ENCODE measurements at places on chromosomes 7 and 10. TPM values are rescaled to one million over a fixed set of nuclear protein-coding genes. Genes with fewer than 3 reads are reported as not detected.

- DNase-seq, result no peak
These were observed 179.5 kb downstream of the ADAM12 start for GRCh38 chr10:126208726-126209302.

DNA sequence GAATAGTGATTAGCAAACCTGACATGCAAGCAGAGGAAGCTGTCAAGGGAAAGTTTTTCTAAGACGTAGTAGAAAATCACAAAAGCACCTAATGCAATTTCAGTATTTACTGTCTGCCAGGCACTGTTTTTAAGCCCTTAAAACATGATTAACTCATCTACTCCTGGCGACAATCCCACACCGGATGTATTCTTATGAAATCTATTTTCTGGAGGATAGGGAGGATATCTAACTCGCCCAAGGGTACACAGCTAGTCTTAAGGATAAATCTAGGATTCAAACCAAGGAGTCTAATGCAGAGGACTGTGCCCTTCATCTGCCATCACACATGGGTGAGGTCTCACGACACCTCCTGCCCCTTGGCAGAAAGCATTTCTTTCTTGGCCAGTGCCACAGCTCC is 47.8 kb upstream of the FIGNL1 start:
- no peak for DNase-seq

DNA sequence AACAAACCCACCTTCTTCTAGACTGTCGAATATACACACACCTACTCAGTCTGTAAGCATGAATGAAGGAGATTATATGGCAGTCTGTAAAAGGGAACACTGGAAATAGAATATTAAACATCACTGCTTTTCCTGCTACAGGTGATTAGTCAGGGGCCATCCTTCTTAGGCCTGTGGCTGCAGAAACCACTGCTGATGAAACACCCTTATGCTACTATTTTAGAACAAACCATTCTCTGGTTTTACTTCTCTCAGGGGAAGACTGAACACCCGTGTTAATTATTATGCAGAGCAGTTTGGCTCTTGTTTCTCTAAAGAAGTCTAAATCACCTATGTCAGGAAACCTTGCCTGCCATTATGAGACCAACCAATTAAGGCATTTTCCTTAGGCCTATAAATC is 351.1 kb upstream of the KLF6 start:
- no peak for DNase-seq

- no peak for DNase-seq
These were observed 34.4 kb upstream of the PNLIP start for GRCh38 chr10:116511365-116511764.

GRCh38 chr10:128540128-128540762 is 414.0 kb upstream of the MKI67 start:
- no peak for DNase-seq

DNA sequence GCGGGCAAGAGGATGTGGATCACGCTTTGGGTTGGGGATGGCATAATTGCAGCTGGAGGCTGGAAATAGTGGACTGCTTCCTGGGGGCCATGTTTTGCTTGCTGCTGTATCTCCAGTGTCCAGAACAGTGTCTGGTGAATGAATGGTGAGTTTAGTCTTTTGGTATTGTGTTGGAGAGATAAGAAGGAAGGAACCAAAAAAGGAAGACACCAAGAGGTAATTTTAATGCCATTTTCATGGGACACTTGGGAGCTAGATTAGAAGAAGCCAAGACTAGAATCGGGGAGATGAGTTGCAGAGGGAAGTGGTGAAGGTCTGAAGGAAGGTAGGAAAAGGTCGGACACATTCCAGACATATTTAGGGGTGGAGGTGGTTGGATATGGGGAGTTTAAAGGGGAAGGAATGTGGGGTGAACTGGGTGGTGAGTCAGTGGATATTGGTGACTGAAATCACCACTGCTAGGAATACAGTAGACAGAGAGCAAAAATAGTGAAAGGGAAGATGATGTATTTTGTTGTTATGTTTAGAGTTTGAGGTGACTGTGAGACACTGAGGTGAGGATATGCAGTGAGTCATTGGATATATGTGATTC is 76.7 kb downstream of the CCNY start:
- DNase-seq, result no peak

DNA sequence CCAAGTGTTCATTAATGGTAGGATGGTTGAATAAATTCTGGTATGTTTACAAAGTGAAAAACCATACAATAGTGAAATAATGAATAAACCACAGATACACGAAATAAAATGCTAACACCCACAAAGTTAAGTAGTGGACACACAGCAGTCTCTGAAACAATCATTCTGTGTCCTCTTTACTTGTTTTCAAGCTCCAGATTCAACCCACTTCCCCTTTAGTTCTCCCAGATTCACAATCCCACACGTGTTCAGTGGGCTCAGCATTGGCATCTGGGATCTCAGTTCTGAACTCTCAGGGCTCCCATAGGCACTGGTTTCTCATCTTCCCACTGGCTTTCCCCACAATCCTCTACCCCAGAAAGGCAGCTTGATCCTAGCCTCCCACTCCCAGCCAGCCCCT is 44.9 kb downstream of the SEM1 start:
- no peak for DNase-seq

DNA sequence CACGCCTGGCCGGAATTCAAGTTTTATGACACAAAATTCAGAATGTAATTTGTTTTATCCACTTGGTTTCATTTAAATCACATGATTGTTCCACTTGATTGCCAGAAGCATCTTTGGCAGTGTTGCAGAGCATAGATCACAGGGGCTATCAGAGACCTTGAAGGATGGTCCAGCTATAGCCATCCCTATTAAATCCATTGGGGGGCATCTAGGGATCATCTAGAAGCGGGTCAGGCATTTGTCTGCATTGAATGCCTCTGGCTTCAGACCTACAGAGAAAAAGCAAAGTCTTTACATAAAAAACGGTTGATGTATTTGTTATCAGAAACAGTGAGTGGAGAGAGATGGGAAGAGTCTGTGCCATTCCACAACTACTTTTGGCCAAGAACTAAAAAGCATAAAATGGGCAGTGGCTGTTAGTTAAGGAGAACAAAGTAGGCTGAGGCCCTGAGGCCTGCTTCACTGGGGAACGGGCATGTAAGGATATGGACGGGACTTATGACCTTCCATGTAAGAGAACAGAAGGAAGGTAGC is 146.3 kb downstream of the NXPH1 start:
- DNase-seq, result no peak

DNA sequence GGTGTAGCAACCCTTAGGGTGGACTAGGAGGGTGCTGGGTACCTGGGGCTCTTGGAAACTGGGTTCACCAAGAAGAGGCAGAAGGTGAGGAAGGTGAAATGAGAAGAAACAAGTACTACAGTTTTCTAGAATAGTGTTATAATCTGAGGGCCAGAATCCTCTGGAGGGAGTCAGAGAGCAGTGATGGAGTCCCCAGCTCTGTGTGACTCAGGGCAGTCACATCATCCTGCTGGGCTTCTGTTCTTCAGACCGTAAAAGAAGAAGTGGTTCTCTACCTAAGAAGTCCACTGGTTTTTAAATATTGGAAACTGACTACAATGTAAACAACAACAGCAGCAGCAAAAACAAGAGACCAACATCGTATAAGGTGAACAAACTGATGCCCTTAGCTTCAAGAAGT is 197.3 kb downstream of the PRPF18 start:
- no peak for DNase-seq

DNA sequence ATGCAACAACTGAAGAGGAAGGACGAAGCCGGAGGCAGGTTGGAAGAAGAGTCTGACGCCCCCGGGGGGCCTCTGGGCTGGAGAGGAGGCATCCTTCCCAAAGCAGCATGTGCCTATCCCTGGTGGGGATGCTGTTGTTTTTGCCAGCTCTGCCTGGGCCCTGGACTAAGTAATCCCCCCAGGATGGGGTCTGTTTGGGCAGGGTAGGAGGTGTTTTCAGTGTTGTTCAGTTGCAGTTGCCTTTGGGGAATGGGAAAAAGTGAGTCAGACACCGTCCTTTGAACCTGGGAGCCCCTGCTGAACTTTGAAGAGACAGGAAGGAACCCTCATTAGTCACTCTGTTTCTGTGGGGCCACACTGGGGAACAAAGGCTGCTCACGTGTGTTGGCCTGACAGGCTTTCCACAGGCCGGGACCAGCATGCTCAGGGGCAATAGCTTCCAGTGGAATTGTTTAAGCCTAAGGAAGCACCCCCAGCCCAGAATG is 35.2 kb upstream of the GDF10 start:
- no peak for DNase-seq

GRCh38 chr7:8605221-8605620 is 171.8 kb downstream of the NXPH1 start:
- no peak for DNase-seq

DNA sequence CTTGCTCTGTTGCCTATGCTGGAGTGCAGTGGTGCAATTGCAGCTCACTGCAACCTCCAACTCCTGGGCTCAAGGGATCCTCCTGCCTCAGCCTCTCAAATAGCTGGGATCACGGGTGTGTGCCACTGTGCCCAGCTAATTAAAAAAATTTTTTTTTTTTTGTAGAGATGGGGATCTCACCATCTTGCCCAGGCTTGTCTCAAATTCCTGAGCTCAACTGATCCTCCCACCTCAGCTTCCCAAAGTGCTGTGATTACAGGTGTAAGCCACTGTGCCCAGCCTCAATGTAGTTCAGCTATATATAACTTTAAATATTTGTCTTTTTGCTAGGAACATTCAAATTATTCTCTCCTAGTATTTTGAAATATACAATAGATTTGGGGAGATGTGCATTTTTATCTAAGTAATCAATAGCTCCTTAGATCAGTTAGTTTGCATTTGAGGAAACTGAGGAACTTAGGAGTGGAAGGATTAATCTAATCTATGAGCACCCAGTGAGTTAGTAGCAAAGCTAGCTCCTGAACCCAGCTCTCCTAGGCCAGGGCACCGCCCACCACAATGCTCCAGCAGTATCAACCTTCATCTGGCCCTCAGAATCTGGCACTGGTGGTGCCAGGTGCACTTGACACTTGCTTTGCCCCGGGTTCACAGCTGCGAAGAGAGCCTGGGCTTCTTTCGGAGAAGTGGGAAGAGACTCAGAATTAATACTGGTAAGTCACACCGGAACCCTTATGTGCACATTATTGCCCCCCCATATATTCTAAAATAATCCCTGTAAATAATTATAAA is 5.9 kb upstream of the LRMDA start:
- no peak for DNase-seq

- no peak for DNase-seq
These were observed 120.0 kb upstream of the TCERG1L start for GRCh38 chr10:131431533-131431932.

DNA sequence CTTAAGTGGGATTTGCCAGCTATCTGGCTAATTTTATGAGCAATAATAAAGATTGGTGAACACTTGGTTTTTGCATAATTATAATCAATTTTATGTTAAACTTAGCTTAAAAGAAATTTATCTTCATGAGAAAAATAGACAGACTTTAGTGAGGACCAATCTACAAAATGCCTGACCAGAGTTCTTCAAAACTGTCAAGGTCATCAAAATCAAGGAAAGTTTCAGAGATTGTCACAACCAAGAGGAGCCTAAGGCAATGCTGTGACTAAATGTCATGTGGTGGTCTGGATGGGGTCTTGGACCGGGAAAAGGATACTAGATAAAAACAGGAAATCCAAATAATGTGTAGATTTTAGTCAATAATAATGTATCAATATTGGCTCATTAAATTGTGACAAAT is 17.7 kb upstream of the FAM170B start:
- no peak for DNase-seq

GRCh38 chr10:13711291-13711690 is 124.5 kb downstream of the PRPF18 start:
- no peak for DNase-seq

DNA sequence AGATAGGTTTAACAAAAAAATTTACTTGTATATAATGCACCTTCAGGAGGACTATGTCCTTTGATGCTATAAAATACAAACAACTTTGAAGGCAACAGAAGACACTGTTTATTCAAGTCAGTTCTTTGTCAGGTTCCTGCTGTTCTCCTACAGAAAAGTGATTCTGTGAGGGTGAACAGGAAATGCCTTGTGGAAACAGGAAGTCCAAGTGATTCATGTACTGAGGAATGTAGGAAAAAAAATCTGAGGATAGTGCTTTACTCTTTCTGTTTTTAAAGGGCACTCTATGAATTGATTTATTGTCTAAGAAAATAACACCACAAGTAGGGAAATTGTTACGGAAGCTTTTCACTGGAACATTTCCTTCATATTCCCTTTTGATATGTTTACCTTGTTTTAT is 171.9 kb downstream of the HDAC9 start:
- DNase-seq, result no peak

DNA sequence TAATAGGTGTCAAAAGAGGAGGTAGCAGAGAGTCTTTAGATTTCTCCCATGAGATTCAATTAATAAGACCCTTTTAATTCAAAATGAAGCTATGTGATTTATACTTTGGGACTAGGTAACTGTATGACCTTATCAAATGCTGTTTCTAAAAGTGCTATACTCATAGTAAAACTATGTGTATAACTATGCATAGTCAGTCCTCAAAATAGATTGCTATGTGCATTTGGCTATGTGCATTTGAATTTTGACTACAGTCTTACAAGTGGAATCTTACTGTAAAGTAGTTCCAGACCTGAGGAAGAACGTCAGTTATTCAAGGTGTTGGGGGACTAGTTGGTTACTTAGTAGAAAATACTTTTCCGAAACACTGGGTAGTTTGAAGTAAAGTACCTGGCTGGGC is 36.9 kb downstream of the ADD3 start:
- no peak for DNase-seq

- no peak for DNase-seq
These were observed 1.8 kb downstream of the UFSP1 start for GRCh38 chr7:100887516-100888290.

- no peak for DNase-seq
These were observed 47.2 kb downstream of the RHOBTB1 start for GRCh38 chr10:60896810-60897209.

DNA sequence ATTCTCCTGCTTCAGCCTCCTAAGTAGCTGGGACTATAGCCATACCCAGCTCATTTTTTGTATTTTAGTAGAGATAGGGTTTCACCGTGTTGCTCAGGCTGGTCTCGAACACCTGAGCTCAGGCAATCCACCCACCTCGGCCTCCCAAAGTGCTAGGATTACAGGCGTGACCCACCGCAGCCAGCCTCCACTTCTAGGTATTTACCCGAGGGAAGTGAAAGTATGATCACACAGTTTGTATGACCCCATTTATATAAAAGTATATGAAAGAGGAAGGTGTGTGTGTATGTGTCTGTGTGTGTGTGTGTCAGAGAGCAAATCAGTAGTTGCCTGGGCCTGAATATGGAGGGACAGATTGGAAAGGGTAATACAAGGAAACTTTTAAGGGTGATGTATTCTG is 2.0 kb upstream of the PURB start:
- DNase-seq, result no peak

Gene FANK1
- 2.4 TPM for total RNA-seq

Gene NPC1L1
- 0.18 TPM for total RNA-seq

Gene INTS15
- 55.7 TPM for total RNA-seq

Gene ARHGEF5
- 2.7 TPM for total RNA-seq

Gene TMEM139
- 0.91 TPM for total RNA-seq

Gene RTKN2
- total RNA-seq, result 27.5 TPM

Gene HOXA4
- 0.68 TPM for total RNA-seq

Gene SLC18A3
- 16.7 TPM for total RNA-seq

Gene SH2D4B
- 0.09 TPM for total RNA-seq

Gene FAM185A
- 9.0 TPM for total RNA-seq

Gene ZNF518A
- total RNA-seq, result 31.2 TPM

All from neural crest cell (in vitro differentiated cells).